ENCODE measurements at places on chromosomes 13 and 19.

DNA sequence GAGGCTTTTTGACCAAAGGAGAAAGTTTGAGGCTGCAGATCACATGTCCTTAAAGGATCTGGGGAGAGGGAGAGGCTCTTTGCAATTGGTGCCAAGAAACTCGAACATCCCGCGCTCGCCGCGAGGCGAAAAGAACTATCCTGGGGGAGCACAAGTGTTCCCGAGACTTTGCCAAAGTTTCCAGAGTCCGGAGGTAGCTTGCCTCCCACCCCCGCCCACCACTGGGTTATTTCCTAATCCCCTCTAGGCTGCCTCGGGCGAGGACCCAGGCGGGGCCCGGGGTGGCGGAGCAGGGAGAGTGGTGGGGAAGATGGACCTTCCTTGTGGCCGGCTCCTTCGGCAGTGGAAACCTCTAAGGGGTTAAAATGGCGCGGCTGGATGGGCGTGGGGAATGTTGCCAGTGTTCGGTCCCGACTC is 114.5 kb downstream of the KCNRG start:
- no peak for DNase-seq

DNA sequence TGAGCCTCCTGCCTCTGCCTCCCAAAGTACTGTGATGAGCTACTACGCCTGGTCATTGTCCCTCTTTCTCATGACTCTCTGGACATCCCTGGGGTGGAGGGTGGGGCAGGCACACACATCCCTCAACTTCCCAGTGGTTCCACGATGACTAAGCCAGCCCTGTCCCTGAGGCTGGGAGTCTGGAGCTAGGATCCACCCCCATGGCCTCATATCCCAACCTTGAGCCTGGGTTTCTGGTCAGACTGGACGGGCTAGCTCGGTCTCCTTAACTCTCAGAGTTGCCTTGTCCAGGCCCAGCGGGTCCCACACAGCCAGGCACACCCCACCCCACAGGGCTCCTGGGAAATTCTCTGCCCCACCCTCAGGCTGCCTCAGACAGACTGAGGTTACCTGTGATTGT is 19.6 kb downstream of the IER2 start:
- peak; percentile 53 for DNase-seq

DNA sequence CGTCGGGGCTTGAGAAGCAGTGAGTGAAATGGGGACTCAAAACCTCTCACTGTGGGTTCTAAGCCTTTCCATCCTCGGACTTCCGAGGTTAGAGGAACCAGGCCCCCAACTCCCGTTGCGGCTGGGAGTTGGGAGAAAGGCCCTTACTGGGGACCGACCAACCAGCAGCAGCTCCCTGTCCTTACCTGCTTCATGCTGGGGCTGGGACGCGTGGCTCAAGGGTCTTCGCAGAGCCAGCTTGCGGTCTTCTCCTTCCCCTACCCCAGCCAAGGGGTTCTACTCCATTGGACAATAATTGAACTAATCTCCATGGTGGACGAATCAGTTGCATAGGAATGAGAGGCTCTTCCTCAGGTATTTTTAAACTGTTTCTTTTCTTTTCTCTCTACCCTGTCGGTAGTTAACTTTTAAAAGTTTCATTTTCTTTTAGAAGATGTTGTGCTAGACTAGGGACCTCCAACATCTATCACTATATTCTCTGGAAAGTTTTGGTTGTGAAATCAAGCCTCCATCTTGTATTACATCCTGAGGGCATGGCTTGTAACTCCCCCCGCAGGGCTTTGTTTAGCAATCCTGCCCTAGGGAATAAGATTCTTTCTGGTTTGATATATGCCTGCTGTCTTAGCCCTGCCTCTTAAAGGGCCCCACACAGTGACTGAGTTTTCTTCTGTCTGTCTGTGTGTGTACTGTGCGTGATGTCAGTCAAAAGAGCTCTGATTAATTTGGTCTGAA is 1027.1 kb upstream of the PCDH9 start:
- DNase-seq: peak; percentile 4

DNA sequence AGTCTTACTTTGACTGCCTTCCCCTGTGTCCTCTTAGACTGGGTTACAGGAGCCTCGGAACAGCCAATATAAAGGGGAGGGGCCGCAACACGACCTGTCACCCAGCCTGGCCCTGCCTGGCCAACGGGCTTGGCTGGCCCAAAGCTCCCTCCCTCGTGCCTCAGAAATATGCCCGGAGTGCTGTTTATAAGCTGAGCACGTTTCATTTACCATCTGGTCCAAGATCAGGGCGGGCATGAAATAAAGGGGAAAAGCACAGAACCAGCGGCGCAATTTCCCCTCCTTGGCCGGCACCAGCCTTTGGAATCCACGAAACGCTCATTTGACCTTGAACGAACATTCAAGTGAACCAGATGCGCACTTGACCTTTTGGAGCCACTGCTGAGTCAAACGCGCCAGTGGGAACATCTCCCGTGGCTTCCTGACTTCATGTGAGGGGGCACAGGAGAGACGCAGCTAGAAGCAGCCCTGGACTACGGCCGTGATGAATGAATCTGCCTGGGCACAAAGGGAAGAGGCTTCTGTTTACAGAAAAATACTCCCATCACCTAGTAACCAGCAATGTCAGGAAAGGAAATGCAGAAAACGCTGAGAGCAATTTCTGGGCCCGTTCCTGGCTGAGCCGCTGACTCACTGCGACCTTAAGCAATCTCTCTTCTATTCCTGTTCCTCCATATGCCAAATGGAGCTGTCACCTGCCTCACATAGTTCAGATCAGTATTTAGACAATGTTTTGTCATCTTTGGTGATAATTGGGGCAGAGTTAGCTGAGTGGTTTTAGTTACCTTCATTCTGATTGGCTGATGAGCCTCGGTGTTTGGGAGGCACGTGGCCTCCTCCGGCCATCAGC is 53.3 kb downstream of the RFX2 start:
- DNase-seq: peak; percentile 98

GRCh38 chr19:19672816-19673215 is 4.2 kb downstream of the ZNF101 start:
- DNase-seq: no peak

DNA sequence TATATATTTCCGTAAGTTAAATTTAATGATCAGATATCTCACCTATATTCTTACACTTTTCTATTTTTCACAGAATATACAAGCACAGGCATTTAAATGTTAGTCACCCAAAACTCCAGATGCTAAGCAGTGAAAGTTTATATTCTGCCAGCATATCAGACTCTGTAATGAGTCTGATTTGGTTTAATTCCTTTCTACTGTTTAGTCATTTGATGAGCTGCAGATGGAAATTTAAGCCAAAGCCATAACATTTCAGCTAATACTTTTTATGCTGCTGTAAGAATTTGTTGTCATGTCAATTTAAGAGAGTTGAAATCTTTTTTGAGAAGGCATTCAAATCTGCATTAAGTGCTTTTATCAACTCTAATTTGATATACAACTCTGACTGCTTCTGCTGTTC is 8.0 kb downstream of the FRY start:
- DNase-seq: no peak

- DNase-seq: no peak
Measured at GRCh38 chr19:329876-330275, 14.7 kb downstream of the MIER2 start.

DNA sequence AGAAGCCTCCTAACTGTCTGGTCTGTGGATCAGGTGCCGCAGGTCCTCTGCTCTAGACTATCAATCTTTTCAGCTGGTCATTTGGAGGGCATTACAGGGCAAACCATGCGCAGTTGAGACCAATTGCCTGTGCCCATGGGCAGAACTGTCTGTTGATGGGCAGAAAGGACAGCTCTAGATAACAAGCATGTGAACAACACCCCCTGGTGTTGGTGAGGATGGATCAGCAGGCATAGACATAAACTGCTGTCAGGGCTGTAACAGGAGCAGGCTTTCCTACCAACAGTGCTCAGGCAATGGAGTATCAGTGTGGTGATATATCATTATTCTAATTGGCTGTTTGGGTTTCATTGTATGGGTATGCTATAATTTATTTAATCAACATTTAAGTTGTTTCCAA is 104.7 kb upstream of the KL start:
- DNase-seq: peak; percentile 74

- peak; percentile 59 for DNase-seq
Measured at GRCh38 chr19:15869109-15869555, 28.7 kb downstream of the CYP4F2 start.

- DNase-seq: no peak
Measured at GRCh38 chr19:54302257-54302656, 10.7 kb downstream of the LILRA5 start.

DNA sequence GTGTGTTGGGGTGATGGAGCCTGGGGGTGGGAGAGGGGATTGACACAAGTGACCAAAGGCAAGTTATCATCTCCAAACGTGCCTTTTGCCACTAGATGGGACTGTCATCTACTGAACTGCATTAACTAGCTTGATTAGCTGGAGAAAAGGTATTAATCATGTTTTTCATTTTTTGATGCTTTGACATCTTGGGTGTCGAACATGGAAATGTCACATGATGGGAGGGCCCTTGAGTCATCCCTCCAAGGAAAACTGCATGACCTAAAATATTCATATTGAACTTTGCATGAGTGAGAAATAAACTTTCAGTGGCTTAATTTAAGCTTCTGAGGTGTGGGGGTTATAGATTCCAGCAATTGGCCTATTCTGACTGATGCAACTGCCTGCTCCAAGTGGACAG is 73.3 kb downstream of the ALOX5AP start:
- DNase-seq: no peak

DNA sequence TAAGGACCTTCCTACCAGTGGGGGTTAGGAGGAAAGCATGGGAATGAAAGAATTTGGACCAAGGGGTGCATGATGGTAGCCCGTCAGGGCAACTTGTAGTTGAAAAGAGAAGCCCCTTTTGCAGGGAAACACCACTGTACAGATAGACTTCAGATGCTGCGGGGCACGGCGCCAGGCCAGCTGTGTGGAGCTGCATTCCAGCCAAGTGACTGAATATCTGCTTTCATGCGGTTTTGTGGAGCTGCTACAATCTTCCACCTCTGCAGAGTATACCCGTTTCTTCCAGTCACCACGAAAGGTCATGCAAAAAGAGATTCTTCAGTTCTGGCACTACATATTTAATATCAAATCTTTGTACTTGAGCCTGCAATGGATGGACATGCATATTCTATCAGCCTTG is 104.7 kb downstream of the RGCC start:
- DNase-seq: no peak

- no peak for DNase-seq
Measured at GRCh38 chr19:50272263-50272897, 56.8 kb downstream of the KCNC3 start.

DNA sequence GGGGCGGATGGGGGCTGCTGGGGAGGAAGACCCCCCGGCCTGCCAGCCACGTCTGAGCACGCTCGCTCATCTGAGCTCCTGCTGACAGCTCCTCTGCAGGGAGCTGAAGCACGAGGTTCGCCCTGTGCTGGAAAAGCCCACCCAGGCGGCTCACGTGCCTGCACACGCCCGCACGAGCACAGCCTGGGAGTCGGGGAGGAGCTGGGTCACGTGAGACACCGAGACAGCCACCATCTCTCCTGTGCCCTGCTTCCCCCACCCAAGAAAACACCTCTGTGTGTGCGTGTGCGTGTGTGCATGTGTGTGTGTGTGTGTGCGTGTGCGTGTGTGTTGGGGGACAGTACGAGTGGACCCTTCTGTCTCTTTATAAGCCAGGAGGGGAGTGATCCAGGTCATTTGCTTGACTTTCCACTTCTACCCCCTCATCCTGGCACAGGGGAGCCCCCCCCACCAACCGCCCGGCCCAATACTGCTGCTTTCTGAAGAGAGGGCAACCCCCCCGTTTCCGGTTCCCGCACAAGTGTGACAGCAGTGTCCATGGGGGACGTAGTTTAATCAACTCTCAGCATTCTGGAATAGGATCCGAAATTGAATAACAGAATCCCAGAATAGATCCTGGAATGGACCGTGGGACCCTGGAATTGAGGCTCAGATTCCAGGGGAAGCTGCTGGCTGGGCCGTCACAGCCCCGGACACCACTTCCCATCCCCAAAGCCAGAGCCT is 42.5 kb downstream of the CELF5 start:
- no peak for DNase-seq

- DNase-seq: no peak
Measured at GRCh38 chr19:43554317-43554895, 20.9 kb downstream of the XRCC1 start.

DNA sequence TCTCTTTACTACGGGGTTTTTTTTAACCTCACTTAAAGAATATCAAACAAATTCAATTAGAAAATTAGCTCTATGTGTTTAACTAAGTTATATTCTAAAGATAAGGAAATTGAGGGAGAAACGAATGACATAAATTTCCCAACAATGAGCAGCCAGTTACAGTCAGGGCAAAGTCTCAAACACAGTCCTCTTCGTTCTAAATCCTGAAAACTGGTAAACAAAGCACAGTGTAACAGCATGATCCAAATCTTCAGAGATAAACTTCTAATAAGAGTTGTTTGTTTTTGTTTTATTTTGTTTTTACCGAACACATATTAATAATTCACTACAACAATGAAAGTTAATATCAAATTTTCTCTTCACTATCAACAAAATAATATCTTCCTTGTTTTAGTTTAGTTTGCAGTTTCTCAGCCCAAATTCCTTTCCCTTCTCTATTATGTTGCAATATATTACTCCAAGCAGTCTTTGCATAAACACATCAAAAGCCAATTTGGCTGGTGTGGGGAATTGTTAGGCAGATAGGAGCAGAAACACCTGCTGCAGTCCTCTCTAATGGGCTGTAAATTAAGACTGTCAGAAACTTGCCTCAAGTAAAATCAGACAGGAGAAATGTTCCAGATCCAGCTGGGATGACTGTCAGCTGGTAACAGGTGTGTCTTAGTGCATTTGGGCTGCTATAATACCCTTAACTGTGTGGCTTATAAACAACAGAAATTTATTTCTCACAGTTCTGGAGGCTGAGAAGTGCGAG is 106.5 kb upstream of the SGCG start:
- no peak for DNase-seq

DNA sequence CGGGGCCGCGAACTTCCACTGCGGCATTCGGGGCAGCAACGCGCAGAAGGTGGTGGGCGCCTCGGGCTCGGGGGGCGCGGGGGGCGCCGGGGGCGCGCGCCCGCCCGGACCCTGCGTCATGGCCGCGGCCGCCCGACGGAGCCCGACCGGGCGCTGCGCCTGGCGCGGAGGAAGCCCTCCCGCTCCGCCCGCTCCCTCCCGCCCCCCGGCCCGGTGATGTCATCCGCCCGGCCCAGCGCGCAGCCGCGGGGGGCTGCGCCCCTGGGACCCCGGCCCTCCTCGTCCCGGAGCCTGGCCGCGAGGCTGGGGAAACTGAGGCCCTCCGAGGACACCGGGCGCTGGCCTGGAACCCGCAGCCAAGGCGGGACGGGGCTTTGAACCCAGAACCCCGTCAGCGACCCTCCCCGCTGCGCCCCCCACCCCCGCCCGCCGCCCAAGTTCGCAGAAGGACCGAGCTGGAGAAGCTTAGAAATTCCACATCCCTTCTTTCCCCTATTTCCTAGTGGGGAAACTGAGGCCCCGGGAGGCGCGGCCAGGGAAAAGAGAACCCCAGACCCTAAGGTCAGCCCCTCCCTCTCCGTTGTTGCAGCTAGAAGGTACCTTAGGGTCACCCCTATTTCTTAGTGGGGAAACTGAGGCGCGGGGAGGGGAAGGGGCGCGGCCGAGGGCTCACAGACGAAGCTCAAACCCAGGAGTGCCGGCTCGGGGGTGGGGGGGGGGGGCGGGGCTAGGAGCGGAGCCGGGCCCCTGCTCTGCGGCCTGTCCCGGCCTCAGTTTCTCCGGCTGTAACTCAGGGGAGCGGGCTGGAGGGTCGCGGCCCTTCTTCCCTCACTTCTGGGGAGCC is at the start of gene SHC2:
SHC2 (minus strand) TSS at position 157 of the 844 bp plus-strand sequence; CDS start at position 120, 37 bp downstream.
- no peak for DNase-seq

GRCh38 chr13:20105161-20105689 is 55.6 kb downstream of the GJA3 start:
- DNase-seq: no peak

- no peak for DNase-seq
Measured at GRCh38 chr13:87676254-87677042, 5.3 kb downstream of the SLITRK5 start.

- DNase-seq: no peak
Measured at GRCh38 chr13:71962735-71963134, 95.7 kb upstream of the DACH1 start.

All from renal cortical epithelial cell (primary cell).